Omental fat pad (tissue), 4 donors: ENCODE measurements at places on chromosomes 1 and 21.

DNA sequence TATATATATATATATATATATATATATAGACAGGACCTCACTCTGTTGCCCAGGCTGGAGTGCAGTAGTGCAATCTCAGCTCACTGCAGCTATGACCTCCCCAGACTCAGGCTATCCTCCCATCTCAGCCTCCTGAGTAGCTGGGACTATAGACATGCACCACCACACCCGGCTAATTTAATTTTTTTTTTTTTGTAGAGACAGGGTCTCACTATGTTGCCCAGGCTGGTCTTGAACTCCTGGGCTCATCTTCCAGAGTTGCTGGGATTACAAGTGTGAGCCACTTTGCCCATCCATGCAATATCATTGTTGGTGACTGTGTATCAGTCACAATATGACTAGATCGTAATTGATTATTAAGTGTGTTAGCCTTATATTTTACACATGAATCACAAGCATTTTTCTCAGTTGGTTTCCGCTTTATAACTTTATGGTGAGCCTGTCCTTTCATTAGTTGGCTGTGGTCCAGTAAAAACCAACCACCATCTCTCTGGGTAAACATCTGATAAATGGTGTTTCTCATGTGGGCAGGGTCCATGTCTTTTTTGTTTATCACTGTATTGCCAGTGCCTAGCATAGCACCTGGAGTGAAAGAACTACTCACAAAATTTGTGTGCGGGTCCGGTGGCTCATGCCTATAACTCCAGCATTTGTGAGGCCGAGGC lies 63.6 kb downstream of the MYOM3 start:
- DNase-seq: no peak

DNA sequence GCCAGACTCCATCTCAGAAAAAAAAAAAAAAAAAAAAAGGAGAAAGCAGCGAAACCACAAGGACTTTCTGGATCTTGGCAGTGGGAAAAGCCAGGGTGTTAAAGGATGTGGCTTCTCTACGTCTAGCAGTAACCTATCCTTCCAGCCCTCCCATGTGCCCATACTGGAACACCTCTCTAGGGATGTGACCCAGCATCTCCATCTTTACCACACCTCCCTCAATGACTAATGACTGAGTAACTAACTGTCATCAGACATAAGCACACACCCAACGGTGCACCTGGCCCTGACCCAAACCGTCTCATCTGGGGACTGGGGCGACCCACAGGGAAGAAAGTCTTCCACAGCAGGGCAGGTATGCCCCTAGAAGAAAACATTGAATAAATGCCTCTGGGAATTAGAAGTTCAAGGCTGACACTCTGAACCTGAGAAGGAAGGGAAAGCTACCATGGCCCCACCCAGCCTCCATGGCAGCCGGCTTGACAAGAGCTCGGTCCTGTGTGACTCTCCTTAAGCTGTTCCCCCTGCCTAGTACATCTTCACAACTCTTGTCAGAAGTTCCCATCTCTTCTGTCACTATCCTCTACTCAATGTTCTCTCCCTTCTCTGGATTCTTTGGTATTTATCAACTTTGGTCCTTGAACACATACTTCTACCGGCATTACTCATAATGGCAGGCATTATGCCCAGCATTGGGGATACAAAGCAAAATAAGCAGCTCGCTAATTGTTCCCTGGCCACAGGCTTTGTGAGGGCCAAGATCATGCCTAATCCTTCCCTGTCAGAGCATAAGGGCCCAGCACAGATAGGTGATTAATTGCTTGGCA lies 14.8 kb upstream of the PAQR6 start:
- no peak for DNase-seq

DNA sequence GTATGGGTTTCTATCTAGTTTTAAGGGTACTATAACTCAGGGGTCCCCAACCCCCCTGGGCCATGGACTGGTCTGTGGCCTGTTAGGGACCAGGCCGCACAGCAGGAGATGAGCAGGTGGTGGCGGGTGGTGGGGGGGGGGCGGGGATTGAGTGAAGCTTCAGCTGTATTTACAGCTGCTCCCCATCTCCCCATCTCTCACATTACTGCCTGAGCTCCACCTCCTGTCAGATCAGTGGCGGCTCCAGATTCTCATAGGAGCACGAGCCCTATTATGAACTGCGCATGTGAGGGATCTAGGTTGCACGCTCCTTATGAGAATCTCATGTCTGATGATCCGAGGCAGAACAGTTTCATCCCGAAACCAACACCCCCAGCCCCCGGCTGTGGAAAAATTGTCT lies 95.1 kb upstream of the SLC45A1 start:
- DNase-seq: no peak

DNA sequence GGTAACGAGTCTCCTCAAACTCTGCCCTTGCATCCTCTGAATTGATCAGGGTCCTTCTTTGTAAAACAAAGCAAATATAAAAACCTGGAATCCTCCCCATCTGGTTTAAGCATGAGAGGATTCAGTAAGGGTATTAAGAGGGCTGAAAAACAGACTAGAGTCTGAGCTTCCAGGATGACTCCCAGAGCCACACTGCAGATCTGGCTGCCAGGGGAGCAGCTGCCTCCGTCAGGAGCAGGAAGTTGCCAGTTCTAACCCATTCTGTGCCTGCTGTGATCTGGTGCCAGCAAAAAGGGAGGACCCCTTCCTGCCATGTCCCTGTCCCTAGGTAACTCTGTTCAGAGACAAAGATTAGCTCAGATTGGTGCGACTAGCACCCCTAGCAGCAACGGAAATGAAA lies 27.5 kb downstream of the SERTAD4 start:
- no peak for DNase-seq

DNA sequence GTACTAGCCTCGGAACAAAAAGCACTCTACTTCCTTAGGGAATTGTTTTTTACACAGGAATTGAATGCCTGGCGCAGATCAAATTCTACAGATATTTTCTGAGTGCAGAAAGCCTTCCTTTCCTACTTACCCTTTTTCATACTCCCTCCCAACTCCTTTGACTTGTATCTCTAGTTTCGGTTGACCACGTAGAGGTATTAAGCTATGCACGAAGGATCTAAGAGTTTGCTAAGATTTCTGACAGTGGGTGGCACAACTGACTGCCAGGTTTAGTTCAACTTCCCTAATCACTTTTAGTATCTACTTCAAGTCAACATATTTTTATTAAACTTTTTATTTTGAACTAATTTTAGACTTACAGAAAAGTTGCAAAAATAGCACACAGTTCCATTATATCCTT lies 5.0 kb downstream of the TOR1AIP2 start:
- no peak for DNase-seq

GRCh38 chr1:205672970-205673369 lies 7.3 kb downstream of the SLC45A3 start:
- no peak for DNase-seq

GRCh38 chr1:29275435-29275834 lies 39.1 kb downstream of the PTPRU start:
- DNase-seq: no peak

GRCh38 chr1:28127617-28128257 lies 39.3 kb upstream of the EYA3 start:
- no peak for DNase-seq

DNA sequence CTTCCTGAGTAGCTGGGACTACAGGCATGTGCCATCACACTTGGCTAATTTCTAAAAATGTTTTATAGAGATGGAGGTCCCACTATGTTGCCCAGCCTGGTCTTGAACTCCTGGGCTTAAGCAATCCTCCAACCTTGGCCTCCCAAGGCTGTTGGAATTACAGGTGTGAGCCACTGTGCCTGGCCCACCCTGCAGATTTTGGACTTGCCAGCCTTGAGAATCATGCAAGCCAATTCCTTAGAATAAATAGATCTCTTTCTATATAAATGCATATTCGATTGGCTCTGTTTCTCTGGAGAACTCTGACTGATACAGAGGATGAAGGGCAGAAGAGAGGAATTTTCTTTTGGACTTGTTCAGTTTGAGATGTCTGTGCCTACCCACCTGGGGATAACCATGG lies 6.7 kb downstream of the CLDN14 start:
- DNase-seq: no peak

GRCh38 chr1:204887846-204888245 lies 17.2 kb downstream of the NFASC start:
- no peak for DNase-seq

GRCh38 chr1:210455840-210456603 lies 127.3 kb downstream of the HHAT start:
- no peak for DNase-seq

DNA sequence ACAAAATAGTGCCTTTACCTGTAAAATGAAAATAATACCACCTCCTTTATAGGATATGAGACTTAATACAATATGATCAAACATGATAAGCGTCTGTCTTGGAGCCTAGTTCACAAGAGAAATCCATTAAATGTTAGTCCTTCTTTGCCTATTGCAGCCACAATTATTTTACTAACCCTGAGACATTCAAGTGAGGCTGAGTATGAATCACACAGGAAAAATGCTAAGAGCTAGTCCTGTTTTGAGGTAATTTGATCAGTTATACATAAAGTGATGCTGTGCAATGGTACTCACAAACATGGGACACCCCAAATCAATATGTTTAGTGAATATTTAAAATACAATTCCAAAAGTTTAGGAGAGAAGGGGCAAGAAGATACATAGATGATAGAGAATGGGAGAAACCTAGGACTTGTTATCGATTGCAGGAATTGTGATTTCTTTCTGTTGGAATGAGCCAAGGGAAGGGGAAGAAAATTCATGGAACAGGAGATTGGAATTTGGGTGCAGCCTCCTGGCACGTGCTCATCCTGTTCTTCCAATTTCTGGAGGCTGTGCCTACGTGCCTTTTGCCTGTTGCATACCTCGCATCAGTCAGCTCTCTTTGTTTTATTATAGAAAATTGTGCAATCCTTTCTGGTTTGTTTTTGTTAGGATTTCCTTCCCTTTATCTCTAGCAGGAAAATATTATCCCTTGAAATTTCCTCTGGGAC lies 39.9 kb upstream of the BACH1 start:
- no peak for DNase-seq

DNA sequence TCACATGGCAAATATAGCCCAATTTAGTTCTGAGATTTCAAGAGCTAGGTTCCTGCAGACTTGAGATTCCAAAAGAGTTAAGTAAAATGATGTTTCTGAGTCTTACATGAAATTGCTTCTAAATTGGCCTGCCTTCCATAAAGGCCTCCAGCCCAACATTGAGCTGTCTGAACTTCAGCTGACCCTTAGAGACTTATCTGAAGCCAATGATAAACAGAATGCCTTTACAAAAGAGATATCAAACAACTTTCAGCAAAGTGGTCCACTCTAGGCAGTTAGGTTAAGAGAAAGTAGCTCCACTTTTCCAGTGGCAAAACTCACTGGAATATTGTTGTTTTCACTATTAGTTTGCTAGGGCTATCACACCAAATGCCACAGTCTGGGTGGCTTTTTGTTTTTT lies 6.3 kb upstream of the RC3H1 start:
- no peak for DNase-seq

DNA sequence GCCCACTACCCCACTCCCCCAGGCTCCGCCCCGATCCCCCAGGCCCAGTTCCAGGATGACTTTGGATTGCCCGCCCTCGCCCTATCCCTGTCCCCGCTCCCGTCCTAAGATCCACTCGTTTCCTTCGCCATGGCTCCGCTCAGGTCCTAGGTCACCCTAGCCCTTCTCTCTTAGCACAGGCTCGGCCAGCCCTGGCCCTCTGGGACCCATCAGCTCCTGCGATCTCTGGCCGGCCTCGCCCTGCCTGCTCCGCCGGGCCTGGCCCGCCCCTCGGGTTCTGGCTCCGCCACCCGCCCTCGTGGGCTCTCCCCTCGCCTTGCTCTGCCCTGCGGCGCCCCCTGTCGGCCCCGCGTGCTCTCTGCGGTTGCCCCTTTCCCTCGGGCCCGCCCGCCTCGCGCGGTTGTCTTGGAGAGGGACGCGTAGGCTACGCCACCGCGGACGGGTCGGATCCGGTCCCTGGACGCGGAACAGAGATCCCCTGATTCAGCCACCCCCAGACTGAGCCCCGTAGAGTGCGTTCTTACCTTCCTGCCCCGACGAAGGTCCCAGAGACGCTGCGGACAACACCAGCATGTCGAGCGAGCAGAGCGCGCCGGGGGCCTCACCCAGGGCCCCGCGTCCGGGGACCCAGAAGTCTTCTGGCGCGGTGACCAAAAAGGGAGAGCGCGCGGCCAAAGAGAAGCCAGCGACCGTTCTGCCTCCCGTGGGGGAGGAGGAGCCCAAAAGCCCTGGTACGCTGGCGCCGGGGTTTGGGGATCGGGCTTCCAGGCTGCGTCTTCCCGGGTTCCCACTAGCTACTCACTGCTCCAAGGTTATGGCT lies at the start of gene LRRC71:
Gene LRRC71, plus strand, starts transcription at position 400 of the 820 bp plus-strand sequence. Its CDS starts 172 bp downstream, at position 572.
- peak; percentile 43 for DNase-seq

DNA sequence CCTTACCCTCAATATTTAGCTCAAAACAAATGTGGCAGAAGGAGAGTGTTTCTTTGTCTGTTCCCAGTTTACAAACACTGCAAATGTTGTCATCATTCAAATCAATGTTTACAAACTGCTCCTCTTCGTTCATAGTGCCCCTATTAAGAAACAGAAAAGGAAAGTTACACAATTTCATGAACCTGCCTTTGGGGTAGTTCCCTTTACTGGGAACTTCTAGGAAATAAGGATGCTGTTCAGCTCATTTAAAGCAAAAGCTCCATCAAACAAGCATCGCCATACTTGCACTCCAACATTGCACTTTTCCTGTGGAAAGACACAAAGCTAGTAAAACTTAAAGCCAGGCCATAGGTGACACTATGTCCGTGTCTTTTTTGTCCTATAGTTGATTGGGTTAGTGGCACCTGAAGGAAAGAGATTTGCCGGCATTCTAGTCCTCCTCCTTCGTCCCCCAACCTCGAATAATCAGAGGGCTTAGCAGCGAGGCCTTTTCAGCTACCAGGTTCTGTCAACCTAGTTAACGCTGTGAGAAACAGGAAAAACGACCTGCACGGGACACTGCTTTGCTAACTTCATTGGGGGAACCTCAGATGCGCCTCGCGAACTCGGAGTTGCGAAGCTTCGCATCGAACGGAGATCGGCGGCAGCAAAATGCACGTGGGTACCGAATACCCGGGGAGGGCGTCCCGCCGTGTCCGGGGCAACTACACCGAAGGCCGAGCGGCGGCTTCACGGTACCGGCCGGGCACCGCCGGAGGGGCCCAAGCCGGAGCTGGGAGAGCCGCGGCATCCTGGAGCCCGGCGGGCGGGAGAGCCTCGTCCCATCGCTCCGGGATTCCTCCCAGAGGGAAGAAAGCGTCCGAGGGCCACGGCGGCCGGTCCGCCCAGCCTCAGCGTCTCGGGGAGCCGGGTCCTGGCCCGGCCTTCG lies 706 bp downstream of the C21orf91 start:
- no peak for DNase-seq

DNA sequence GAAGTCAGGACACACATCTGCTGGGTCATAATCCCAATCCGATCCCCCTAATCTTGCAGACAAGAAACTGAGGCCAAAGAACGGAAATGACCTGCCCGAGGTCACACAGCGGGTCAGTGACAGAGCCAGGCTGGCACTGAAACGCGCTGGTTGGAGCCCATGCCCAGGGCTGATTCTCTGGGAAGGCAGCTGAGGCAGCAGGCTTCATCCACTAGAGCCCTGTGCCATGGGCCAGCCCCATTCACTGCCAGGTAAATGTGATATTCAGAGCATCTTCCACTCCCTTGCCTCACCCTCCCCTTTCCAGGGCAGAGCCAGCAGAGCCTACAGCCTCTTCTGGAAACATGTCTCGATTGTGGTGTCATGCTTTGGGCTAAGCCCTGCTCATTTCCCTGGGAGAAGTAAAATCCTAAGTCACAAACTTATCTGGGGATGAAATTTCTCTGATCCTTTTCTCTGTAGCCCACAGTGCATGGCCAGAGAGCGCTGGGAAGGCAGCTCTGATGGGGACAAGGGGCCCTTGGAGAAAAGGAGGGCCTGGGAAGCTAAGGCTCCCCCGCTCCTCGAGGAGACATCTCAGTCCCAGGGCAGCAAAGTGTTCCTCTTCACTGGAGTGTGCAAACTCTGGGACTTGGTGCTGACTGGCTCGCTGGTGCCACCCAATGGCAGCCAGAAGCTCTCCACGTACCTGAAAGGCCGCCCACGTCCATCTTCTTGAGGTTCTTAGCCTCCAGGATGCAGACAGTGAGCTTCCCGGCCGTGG lies 110.4 kb downstream of the SYT2 start:
- no peak for DNase-seq
